H1 (cell line): ENCODE measurements at places on chromosomes 3 and 15. TPM values are rescaled to one million over a fixed set of nuclear protein-coding genes. Genes with fewer than 3 reads are reported as not detected.

DNA sequence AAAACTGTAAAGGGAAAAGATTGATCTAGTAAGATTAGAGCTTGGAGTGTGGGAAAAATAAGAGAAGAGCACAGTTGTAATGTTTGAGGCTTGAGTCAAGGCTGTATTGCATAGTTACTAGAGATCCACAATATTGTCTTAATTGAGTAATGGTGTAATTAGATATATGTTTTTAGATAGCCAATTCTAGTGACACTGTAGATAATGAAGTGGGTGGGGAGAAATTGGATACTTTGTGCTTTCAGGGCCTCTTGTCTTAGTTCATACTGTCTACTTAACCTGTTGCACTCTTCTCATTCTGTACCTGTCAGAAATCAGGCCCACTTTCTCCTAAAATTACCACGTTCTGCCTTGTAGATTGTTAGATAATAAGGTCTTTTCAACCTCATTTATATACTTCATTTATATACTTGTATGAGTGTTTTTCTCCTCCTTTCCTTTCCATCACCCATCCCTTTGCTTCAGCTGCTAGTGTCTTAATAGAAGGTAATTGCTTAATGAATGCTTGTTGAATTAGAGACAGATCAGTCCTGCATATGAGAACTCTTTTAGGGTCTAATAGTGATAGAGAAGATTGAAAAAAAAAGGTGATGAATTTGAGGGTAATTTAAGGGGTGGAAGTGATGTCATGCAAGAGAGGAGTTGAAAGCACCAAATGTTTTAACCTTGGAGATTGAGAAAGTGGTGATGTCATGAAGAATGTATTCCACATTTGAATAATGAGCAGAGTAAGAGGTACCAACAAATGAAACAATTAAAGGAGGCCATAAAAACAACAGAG lies 32.0 kb downstream of the PIK3CA start:
- no peak overlapping the region for H3K4me3 ChIP-seq
- no peak overlapping the region for H3K27ac ChIP-seq
- H3K4me1 ChIP-seq = no peaks in the 10 kb centered on the region
- H3K36me3 ChIP-seq = no peaks in the 10 kb centered on the region
- H3K27me3 ChIP-seq = no peaks in the 10 kb centered on the region

GRCh38 chr15:79265167-79265566 lies 17.4 kb upstream of the ANKRD34C start:
- no peak for DNase-seq
- no peaks in the 10 kb centered on the region for H3K4me1 ChIP-seq
- H3K36me3 ChIP-seq = no peaks in the 10 kb centered on the region

GRCh38 chr15:64412216-64412615 lies 24.6 kb downstream of the TRIP4 start:
- H3K4me3 ChIP-seq = no peak overlapping the region
- H3K4me1 ChIP-seq = no peaks in the 10 kb centered on the region
- no peaks in the 10 kb centered on the region for H3K27me3 ChIP-seq

AQP9 gene
- total RNA-seq = not detected in 2 replicates

DNA sequence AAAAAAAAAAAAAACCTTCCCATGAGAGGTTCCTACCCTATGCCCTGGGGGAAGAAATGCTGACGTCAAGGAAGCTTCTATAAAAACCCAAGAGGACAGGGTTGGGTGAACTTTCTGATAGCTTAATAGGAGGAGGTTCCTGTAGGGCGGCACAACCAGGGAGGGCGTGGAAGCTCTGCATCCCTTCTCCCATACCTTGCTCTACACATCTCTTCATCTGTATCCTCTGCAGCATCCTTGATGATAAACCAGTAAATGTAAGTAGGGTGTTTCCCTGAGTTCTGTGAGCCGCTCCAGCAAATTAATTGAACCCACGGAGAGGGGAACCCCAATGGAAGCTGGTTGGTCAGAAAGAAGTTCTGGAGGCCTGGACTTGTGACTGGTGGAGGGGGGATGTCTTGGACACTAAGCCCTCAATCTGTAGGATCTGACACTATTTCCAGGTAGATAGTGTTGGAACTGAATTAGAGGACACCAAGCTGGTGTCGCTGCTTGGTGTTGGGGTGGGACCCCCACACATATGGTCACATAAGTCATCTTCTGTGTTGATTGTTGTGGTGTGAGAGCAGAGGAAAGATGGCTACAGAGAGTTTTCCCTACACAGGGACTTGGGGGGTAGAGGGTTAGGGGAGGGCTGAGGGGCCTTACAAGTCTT lies 91.5 kb downstream of the ST6GAL1 start:
- H3K4me3 ChIP-seq = no peak overlapping the region
- H3K4me1 ChIP-seq = peaks cover 4% of the 10 kb centered on the region
- no peak for DNase-seq
- H3K27ac ChIP-seq = no peak overlapping the region
- H3K27me3 ChIP-seq = no peaks in the 10 kb centered on the region
- no peaks in the 10 kb centered on the region for H3K36me3 ChIP-seq

GRCh38 chr3:20462723-20463122 lies 276.7 kb upstream of the SGO1 start:
- no peaks in the 10 kb centered on the region for H3K27me3 ChIP-seq
- no peaks in the 10 kb centered on the region for H3K36me3 ChIP-seq
- no peak overlapping the region for H3K4me3 ChIP-seq
- no peak for DNase-seq

- H3K4me1 ChIP-seq = peaks cover 5% of the 10 kb centered on the region
- no peak overlapping the region for H3K27ac ChIP-seq
- no peaks in the 10 kb centered on the region for H3K27me3 ChIP-seq
- H3K36me3 ChIP-seq = no peaks in the 10 kb centered on the region
- H3K4me3 ChIP-seq = no peak overlapping the region
Observed at GRCh38 chr15:99613887-99614647, 48.3 kb downstream of the MEF2A start.

DNA sequence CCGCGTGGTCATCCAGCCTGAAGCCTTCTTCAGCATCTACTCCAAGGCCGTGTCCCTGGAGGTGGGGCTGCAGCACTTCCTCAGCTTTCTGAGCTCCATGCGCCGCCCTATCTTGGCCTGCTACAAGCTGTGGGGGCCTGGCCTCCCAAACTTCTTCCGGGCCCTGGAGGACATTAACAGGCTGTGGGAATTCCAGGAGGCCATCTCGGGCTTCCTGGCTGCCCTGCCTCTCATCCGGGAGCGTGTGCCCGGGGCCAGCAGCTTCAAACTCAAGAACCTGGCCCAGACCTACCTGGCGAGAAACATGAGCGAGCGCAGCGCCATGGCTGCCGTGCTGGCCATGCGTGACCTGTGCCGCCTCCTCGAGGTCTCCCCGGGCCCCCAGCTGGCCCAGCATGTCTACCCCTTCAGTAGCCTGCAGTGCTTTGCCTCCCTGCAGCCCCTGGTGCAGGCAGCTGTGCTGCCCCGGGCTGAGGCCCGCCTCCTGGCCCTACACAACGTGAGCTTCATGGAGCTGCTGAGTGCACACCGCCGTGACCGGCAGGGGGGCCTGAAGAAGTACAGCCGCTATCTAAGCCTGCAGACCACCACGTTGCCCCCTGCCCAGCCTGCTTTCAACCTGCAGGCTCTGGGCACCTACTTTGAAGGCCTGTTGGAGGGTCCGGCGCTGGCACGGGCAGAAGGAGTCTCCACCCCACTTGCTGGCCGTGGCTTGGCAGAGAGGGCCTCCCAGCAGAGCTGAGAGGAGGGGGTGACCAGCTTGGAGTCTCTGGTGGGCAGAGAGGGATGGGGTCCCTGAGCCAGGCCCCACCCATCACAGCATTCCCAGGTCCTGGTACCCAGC lies 37.9 kb downstream of the GOLGA6A start:
- no peak overlapping the region for H3K4me3 ChIP-seq
- H3K36me3 ChIP-seq = no peaks in the 10 kb centered on the region
- H3K4me1 ChIP-seq = peaks cover 5% of the 10 kb centered on the region
- no peaks in the 10 kb centered on the region for H3K27me3 ChIP-seq
- H3K27ac ChIP-seq = no peak overlapping the region

CCR3 gene
- not detected in 2 replicates for total RNA-seq

DNA sequence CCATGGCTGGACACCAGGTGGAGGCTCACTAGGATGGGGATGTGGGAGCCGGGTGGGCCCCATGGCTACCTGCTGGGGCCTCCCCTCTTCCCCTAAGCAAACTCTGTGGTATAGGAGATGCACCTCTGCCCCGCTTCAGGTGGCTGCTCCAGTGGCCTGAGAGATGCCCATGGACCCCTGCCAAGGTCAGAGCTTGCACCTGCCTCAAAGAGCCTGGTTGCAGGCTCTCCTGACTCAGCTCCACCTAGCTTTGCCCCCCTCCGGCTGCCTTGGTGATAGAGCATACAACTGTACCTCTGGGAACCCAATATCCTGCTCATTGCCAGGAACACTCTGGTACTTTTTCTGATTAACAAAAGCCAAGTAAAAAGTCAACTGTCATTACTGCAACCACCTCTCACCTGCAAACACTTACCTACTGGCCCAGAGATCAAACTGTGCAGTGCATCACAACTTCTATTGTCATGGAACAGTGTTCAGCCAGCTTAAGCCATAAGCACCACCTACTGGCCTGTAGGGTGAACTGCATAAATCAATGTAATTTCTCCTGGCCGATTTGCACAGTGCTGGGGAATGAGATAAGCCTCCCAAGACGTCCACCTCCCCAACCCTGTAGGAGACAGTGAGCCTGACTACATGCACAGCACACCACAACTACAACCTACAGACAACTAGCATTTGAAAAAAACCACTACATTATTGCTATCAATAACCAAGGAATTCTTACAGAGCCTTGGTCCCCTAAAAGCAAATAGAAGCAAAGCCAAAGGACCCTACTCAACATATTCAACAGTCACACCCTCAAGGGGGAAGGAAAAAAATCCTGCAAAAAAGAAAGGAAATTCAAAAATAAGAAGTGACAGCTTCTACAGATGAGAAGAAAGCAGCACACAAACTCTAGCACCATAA lies 352.4 kb upstream of the ARHGEF26 start:
- DNase-seq = peak; percentile 59
- H3K27ac ChIP-seq = no peak overlapping the region
- no peaks in the 10 kb centered on the region for H3K4me1 ChIP-seq
- no peak overlapping the region for H3K4me3 ChIP-seq
- no peaks in the 10 kb centered on the region for H3K36me3 ChIP-seq

CTXN2 gene
- total RNA-seq = not detected in 2 replicates

GRCh38 chr3:55780913-55781312 lies 293.8 kb upstream of the WNT5A start:
- H3K27me3 ChIP-seq = no peaks in the 10 kb centered on the region
- peaks cover 2% of the 10 kb centered on the region; the same call in 1 of the 2 replicates for H3K4me1 ChIP-seq
- no peak overlapping the region for H3K4me3 ChIP-seq
- no peak for DNase-seq

DNA sequence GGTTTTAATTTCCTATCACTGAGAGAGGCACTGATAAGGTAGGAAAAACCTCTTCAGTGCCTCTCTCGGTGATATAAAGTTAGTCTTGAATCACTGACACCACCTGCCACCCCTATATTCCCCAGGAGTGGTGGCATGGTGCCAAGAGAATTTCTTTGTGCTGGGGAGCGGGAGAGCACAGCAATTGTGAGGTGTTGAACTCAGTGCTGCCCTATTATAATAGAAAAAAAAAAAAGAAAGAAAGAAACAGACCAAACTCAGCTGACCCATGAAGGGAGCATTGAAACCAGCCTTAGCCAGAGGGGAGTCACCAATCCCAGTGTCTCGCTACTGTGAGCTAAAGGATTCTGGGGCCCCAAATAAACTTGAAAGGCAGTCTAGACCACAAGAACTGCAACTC lies 201.4 kb upstream of the STT3B start:
- no peak overlapping the region for H3K27ac ChIP-seq
- no peaks in the 10 kb centered on the region for H3K27me3 ChIP-seq
- H3K36me3 ChIP-seq = no peaks in the 10 kb centered on the region
- H3K4me3 ChIP-seq = no peak overlapping the region
- DNase-seq = no peak

DNA sequence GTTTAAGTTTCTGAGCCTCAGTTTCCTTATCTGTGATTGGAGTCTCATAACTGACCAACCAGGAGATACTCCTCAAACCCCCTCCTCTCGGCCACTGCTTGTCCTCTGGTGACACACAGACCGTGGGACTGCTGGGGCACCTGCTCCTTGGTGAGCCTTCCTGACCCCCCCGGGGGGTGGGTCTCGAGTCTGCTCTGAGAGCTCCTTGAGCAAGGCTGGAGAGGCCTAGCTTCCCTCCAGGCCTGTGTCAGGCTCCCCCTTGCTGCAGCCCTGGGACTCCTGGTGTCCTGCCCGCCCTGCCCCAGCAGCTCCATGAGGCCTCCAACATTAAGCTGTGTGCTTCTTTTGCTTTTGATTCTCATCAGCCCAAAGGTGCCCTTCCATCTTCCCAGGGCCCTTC lies 27.7 kb downstream of the SRPRB start:
- H3K4me3 ChIP-seq = no peak overlapping the region
- DNase-seq = peak; percentile 23
- no peaks in the 10 kb centered on the region for H3K27me3 ChIP-seq
- no peaks in the 10 kb centered on the region; the same call in 1 of the 2 replicates for H3K36me3 ChIP-seq

DNA sequence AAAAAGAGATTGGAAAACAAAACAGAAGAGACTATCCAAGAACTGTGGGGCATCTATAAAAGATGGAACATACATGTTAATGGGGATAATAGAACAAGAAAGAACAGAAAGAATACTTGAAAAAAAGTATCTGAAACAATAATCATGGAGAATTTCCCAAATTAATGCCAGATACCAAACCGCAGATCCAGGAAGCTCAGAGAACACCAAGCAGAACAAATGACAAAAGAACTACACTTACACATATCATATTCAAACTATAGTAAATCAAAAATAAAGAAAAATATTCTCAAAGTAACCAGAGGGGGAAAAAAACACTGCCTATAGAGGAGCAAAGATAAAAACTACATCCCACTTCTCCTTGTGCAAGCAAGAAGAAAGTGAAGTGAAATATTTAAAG lies 40.0 kb downstream of the CLASP2 start:
- no peak for DNase-seq
- no peak overlapping the region for H3K27ac ChIP-seq
- no peaks in the 10 kb centered on the region for H3K4me1 ChIP-seq
- no peaks in the 10 kb centered on the region for H3K36me3 ChIP-seq
